ENCODE measurements at places on chromosomes 13 and 19.

DNA sequence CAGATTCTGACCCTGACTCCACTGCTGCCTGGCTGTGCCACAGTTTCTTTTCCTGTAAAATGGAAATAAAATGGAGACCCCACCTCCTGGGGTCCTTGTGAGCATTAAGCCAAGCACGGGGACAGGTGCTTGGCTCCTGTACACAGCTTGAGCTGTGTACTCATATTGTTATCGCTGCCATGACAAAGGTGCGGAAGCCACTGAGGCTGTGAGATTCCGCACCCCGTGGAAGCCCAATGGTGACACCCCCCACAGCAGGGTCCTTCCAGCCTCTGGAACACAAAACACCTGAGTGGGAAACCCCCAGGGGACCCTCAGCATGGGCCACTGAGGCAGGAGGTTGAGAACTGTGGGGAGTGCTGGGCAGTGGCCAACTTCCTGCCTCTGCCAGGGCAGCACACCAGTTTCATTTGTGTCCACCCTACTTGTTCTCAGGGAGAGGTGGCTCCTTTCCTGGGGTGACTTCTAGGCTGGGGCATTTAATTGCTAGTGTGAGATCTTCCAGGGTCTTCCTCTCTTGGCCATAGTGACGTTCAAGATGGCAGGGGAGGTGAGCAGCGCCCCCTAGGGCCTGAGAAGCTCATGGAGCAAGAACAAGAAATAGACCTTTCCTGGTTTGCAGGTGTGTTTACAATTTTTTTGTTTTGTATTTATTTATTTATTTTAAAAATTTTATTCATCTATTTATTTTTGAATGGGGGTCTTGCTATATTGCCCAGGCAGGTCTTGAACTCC is 5.4 kb upstream of the JSRP1 start:
- DNase-seq: no peak

GRCh38 chr13:111940892-111941291 is 126.1 kb upstream of the SOX1 start:
- no peak for DNase-seq

- no peak for DNase-seq
Observed at GRCh38 chr13:113299951-113300350, 2.9 kb downstream of the LAMP1 start.

DNA sequence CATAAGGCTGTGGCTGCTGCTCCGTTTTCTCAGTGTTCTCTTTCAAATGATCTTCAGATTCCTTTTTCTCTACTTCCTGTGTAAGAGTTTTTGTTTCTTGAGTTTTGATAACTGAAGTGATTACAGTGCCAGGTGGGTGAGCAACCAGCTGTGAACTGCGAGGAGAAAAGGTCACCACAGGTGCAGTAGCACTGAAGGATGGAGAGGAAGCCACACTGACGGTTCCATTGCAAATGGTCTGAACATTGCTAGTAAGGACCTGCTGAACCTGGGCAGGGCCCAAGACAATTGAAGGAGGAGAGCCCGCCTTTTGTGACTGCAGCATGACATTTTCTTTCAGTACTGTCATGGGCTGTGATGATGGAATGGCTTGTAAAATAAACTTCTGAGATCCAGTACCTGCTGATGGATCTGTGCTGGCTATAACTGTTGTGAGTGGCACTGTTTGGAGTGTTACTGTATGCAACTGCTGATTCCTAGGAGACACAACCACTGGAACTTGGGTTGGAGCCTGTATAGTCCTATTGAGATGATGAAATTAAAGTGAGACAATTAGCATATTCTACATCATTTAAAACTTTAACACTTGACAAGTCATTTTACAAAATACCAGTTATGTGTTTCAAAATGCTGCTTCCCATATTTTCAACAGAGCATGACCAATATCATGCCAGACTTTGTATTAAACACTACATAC is 85.5 kb downstream of the ELF1 start:
- no peak for DNase-seq

DNA sequence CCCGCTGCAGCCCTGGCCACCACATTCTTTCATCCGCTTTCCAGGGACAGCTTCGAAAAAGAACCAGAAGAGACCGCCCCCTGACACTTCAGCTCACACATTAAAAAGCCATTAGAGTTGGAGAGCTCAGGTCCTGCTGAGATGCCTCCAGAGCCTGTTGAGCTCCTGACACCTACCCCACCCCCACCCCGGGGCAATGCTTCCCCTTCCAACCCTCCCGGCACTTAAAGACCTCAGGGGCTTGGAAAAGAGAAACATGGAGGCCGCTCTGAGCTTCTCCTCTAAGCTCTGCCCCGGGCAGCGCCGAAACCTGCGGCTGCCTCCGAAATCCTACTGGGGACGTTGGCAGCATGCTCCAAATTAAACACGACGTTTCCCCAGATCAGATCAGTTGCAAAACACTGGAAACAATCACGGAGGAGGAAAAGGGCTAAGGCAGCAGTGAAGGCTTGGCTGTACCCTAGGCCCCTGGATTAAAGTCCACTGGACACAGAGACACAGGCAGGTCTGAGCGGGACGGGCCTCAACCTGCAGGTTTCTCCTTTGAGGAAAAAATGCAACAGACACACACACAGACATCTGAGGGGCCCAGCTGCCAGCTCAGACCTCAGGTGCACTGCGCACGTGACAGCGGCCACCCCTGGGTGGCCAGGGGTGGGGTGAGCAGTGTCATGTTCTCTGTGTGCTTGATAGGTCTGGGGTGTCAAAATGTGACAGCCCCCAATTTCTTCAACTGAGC is 9.6 kb downstream of the SH3GL1 start:
- DNase-seq: no peak

GRCh38 chr13:69580255-69580654 is 527.4 kb upstream of the ATXN8OS start:
- DNase-seq: no peak

- DNase-seq: peak; percentile 79
Observed at GRCh38 chr19:19554074-19555023, 16.3 kb downstream of the CILP2 start.

DNA sequence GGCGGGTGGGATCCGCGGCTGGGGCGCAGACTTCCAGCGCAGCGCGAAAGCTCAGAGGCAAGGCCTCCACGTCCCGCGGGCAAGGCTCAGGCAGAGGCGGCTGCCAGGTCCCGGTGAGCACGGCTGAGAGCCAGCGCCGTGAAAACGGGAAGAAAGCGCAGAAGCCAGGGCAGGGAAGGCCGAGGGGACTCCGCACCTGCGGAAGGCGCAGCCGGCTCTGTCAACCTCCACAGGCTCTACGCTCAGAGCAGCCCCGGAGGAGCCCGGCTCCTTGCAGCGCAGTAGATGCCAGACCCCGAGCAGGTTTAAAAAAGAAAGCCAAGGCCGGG is 131.0 kb downstream of the RNF17 start:
- DNase-seq: no peak

DNA sequence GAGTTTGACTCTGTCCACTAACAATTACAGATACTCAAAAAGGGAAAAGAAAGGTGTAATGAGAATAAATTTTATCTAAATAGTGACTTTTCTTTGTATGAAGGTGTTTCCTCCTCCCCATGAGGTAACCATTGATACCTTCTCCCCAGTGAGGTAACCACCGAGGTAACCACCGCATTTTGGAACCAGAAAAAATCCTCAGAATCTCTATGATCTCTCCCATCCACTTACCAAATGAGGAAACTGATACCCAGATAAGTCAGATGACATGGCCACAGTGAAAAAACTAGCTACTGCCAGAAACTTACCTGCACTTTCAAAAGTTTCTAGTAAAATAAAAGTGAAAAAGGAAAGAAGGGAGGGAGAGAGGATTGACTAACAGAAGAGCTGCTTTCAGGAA is 124.0 kb upstream of the FNDC3A start:
- no peak for DNase-seq

DNA sequence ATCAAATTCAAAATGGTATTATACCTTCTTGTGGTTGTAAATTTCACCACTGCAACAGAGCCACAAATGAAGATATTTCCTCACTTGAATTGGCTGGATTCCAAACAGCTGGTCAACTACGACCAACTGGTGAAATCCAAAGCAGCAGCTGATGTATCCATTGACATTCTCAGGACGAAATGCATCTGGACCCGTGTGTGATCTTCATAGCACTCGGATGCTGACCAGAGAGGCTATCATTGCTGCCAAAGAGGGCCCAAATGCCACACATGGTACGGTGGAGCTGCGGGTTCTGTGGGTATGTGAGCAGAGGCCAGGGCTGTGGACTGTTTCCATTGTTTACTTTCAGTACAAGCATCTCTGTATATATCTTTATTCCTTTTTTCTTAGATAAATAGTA is 25.6 kb upstream of the PCCA start:
- DNase-seq: no peak

DNA sequence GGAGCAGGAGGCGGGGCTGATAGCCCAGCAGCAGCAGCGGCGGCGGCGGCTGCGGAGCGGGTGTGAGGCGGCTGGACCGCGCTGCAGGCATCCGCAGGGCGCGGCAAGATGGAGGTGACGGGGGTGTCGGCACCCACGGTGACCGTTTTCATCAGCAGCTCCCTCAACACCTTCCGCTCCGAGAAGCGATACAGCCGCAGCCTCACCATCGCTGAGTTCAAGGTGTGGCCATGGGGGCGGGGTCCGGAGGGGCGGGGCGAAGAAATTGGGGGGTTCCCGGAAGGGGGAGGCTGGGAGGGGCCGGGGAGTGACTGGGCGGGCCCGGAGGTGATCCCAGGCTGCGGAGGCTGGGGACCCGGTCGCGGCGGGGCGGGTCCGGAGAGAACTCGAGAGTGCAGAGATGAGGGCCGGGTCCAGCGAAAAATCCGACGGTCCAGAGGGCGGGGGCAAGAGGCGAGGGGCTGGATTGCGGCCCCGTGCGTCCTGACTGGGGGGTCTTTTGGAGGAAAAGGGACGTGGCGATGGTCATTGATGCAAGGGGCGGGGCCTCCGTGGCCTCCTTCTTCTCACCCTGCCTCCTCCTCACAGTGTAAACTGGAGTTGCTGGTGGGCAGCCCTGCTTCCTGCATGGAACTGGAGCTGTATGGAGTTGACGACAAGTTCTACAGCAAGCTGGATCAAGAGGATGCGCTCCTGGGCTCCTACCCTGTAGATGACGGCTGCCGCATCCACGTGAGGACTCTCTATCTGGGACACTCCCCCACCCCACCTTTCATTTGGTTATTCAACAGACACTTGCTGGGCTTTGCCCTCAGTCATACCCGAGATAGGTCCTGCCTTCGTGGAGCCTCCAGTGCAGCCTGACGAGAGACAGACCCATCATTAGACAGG is at the start of gene TBCB:
Gene TBCB, plus strand, starts transcription at position 16 of the 891 bp plus-strand sequence. Its CDS starts 93 bp downstream, at position 109.
- DNase-seq: no peak
